ENCODE measurements at places on chromosomes 1 and 21. TPM values are rescaled to one million over a fixed set of nuclear protein-coding genes. Genes with fewer than 3 reads are reported as not detected.

The SELL gene
- total RNA-seq: 10.3 TPM

The DCST1 gene
- not detected for total RNA-seq

The CBS gene
- 9.2 TPM for total RNA-seq

The RAB25 gene
- total RNA-seq: not detected

The OR2T4 gene
- not detected for total RNA-seq

The DFFB gene
- 10.2 TPM for total RNA-seq

The NUAK2 gene
- 2.5 TPM for total RNA-seq

The ADGRB2 gene
- total RNA-seq: 1.8 TPM

The NR1I3 gene
- not detected for total RNA-seq

The CCDC181 gene
- 0.97 TPM for total RNA-seq

The SIPA1L2 gene
- 27.6 TPM for total RNA-seq

DNA sequence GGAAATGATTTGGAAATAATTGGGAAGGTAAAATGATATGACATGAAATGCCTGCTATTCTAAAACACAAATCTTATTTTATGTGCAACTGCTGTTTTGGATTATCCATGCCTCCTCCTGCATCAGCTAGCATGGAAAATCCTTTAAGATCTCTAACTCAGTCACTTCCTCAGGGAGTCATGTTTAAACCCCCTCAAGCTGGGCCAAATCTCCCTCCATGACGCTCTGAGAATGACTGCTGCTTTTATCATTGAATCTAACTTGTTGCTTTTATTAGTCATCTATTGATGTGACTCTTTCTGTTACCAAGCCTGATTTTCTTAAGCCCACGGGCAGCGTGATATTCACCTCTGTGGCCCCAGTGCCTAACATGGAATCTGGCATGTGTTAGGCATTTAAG lies 324.8 kb downstream of the DISC1 start:
- DNase-seq: no peak

DNA sequence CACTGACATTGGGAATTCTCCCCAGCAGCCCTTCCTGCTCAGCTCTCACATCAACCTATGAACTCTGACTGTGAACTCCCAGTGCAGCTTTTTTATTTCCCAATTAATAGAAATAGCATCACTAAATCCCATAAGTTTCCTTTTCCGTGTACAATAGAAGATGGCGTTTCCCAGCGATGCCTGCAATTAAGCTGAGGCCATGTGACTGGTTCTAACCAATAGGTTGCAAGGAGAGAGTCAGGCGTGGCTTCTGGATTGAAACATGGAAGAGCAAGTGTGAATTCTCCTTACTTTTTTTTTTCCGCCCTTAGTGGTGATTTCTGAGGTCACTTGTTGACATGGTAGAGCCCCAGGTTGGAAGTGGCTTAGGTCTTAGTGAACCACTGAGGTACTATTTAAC lies 59.0 kb upstream of the IGSF5 start:
- DNase-seq: no peak

DNA sequence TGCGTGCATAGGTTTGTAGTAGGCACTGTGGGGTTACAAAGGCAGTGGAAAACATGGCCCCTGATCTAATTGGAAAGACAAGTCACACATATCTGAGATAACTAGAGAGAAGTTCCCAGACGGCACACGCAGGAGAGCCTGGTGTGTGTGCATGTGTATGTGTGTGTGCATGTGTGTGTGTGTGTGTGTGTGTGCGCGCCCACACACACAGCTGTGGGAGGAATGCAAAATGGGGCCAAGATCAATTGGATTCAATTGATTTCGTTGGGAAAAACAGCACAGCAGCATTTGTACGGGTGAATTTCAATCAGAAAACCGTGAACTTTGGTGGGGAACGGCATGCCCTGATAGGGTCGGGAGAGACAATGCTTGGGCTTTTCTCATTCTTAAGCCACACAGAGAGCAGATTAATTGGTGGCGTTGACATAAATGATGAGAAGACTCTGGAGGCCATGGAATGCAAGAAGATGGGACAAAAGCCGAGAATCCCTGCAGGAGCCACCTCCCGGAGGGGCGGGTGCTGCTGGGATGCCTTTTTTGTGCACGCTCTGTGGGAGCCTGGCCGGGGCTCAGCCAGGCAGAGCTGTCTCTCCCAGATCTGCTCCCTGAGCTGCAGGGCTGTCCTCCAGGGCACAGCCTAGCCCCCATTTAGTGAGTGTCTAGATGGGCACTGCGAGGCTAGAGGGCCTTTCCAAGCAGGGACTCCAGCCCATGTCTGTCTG lies 322.0 kb downstream of the CAMTA1 start:
- DNase-seq: no peak

- peak; percentile 57 for DNase-seq
These were observed 81.5 kb downstream of the OBSCN start for GRCh38 chr1:228289239-228289849.

DNA sequence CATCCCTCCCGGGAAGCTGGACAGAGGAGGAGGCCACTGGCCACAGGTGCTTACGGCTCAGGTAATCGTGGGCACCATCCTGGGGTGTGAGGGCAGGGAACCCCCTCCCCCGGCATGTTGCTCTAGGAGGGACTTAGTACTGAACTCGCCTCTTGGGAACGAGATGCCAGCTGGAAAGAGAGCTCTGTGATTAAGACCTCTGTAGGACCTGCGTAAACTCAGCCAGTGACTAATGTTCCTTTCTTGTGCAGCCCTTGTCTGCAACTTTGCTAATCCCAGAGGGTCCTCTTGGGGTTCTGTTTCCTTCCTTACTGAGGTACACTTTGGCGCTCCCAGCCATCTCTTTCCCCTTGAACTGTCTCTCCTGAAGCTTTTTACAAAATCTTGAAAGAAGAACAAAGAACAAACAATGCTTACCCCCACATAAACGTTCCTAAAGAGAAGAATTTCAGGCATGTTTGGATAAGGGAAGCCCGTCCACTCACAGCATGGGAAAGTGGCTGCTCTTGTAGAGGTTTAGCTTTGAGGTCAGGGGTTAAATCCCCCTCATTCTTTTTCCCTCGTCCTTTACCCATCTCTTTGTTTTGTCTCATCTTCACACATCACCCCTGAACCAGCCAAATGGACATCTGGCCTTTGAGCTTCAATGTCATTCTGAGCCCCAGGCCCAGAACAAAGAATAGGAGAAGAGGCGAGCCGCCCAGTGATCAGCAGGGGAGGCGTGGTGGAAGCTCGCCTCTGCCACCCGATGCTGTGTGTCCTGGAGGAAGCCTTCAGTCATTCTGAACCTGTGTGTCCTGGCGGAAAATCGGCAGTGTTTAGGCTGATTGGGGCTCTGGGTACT lies 37.4 kb downstream of the CITED4 start:
- DNase-seq: no peak

- DNase-seq: no peak
These were observed 754.6 kb downstream of the MRPL39 start for GRCh38 chr21:24852610-24853195.

DNA sequence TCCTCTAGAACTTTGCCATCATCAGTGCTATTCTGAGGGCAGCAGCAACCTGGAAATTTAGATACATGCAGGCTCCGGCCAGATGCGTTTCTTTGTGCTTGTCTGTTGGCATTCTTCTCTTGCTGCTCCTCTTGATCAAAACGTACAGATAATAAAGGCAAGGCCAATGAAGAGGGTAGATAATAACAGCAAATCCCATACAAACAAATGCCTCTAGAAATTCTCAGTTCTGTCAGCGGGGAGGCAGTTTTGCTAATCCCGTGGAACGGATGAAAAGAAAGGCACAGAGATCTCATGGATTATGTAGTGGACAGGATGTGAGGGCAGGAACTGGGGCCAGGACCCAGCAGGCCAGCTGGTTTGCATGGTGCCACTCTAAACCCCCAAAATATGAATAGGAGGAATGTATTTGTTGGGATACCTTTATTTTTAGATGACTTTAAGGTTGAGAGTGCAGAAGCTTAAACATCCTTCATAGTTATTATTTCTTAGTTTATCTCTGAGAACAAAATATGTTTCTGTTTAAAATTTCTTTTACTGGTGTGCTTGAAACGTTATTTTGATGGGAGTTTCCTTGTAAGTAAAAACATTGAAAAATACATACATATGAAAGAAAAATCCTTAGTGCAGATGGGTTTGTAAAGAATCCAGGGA lies 1.5 kb downstream of the ITSN1 start:
- DNase-seq: no peak

DNA sequence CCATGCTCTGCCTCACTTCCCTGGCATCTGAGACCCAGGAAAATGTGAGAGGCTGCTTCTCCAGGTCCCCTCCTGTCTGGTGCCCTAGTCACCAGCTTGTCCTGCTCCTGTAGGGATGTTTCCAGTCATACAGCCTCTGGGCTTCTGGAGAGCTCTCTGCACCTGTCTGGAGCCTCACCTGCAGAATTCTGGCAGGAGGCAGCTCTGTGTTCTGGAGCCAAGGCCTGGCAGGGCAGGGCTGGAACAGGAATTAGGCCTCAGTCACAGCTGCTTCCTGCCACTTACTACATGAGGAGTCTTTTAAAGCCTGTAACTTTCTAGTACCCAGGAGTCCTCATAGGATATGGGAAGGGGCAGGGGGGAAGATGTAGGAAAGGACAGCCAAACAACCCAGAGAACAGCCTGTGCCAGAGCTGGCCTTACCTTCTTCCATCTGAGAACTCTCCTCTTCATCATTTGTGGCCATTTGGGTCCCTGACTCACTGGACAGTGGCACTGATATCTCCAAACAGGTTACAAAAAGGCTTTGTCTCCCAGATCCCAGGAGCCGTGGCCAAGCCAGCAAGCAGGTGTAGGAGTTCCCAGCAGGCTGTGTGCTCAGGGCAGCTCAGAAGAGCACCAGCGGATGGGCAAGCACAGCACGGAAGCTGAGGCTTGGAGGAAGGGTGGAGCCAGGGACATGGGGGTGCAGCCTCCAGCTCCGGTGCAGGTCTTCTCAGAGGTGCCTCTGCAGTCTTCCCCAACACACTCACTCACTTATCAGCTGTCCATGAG lies 31.4 kb upstream of the ARTN start:
- no peak for DNase-seq

- DNase-seq: no peak
These were observed 638.2 kb downstream of the AMY1C start for GRCh38 chr1:104387716-104388508.

GRCh38 chr21:45460011-45460565 lies 55.1 kb downstream of the COL18A1 start:
- DNase-seq: peak; percentile 73

DNA sequence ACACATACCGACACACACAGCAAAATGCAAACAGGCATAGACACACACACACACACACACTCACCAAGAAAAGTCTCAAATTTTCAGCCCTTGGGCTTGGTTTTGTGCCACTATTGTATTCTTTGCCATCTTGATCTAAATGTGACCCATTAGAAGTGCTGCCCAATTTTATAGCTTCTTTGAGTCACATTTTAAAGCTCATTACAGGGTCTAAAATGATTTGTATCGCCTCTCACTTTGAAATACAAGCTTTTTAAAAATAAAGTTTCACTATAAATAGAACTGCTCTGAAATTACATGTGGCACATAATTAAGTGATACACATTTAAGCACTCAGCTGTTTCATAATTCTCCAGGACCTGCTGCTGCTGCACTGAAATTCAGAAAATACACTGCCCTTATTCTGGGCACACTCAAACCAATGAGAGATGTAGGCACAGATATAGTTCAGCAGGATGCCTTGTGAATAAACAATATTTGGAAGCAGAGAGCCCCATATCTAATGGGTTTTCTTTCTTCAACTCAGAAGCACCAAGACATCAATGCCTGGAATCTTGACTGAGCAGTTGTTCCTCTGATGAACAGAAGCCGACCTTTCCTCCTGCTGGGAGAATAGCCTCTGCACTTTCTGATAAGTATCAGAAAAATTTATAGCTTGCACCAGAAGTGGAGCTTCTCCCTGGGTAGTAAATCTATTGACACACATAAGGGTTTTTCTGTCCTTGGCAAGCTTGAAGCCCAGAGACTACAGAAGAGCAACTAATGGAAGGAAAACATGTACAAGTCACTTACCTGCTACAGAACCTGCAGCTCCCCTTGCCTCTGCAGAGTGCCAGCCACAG lies 37.0 kb upstream of the PLPPR4 start:
- no peak for DNase-seq

- no peak for DNase-seq
These were observed 486.5 kb downstream of the SIPA1L2 start for GRCh38 chr1:232143315-232143886.

- DNase-seq: no peak
These were observed 1093.1 kb downstream of the MRPL39 start for GRCh38 chr21:24514081-24514733.

GRCh38 chr21:29163341-29164115 lies 33.1 kb downstream of the MAP3K7CL start:
- no peak for DNase-seq

- DNase-seq: no peak
These were observed 19.1 kb downstream of the ILDR2 start for GRCh38 chr1:166956057-166956850.

GRCh38 chr1:211723273-211723672 lies 47.9 kb upstream of the NEK2 start:
- no peak for DNase-seq

- DNase-seq: no peak
These were observed 259.9 kb downstream of the FOXD2 start for GRCh38 chr1:47697616-47698335.

DNA sequence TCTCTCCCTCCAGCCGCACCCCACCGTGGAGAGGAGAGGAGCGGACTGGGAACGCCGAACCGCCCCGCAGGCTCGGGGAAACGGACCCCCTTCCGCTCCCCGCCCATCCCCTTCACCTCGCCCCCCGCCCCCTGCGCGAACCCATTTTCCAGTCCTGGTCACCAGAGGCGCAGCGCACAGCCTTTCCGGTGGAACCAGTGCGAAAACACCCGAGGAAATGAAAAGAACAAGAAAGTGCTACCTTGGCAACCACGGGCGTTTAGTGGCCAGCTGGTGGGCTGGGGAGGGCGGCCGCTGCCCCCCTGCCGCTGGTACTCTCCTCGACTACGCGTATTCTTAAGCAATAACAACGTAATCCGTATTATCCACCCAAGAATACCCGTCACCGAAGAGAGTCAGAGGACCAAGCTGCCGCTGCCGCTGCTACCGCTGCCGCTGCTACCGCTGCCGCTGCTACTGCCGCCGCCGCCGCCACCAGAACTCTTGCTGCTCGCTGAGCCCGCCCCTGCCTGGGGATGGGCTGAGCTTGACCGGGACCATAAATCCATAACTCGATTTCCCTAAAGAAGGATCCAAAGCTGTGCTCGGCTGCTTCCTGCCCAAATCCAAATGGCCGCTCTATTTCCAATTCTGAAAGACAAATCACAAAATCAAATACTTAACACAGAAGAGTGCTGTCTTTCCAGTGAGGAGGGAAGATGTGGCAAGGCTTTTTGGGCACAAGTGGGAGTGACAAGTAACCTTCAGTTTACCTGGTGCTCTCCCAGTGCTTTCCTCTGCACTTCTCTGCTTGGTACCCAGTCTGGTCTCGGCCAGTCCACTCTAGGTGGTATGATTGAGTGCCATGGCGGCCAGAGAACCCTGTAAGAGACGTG lies 125.2 kb upstream of the DPYD start:
- no peak for DNase-seq

Data from aorta (tissue), 5 donors.